T-helper 17 cell (primary cell): ENCODE measurements at places on chromosomes 12 and 14. TPM values are rescaled to one million over a fixed set of nuclear protein-coding genes. Genes with fewer than 3 reads are reported as not detected.

DNA sequence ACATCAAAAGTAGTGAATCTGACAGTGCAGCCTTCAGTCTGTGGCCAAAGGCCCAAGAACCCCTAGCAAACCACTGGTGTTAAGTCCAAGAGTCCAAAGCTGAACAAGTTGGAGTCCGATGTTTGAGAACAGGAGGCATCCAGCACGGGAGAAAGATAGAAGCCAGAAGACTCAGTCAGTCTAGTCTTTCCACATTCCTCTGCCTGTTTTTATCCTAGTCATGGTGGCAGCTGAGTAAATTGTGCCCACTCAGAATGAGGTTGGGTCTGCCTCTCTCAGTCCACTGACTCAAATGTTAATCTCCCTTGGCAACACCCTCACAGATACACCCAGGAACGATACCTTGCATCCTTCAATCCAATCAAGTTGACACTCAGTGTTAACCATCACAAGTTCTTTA lies 1255.4 kb downstream of the LRFN5 start:
- H3K36me3 ChIP-seq = no peaks in the 10 kb centered on the region
- no peaks in the 10 kb centered on the region for H3K4me1 ChIP-seq
- no peak overlapping the region for H3K27ac ChIP-seq
- no peaks in the 10 kb centered on the region for H3K27me3 ChIP-seq
- no peak overlapping the region for H3K4me3 ChIP-seq
- DNase-seq = no peak

SAMD15 gene
- total RNA-seq = 0.32 TPM

DNA sequence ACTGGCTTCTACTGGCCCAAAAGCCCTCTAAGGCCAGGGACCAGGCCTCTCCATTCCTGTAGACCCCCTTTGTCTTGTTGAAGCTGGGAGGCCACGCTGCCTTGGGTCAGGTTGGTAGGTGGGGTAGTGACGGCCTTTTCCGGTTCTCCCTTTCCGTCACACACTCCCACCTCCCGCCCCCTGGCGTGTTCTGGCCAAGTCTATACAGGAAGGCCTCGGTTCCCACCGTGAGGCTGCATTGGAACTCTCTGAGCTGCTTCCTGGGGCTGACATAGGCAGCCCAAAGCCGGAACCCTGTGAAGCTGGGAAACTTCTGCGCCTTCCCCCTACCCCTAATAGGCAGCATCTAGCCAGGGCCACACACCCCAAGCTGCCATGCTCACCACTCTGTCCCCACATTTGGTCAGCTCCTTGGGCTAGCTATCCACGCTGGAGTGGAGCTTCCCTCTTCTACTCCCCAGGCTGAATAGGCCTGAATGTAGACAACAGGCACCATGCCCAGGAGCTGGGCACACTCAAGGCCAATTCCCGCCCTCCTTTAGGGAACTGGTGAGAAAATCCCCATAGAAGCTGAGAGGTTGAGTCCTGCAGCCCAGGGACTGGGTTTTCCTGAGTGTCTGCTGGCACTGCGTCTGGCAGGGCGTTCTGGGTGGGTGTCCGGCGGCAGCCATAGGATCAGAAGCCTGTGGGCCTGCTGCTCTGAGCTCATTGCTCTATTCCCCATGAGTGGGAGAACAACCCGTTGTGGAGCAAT lies 35.7 kb downstream of the RIN3 start:
- H3K4me1 ChIP-seq = peaks cover 19% of the 10 kb centered on the region
- H3K27me3 ChIP-seq = peaks cover 5% of the 10 kb centered on the region
- peaks cover 2% of the 10 kb centered on the region for H3K36me3 ChIP-seq
- no peak overlapping the region for H3K4me3 ChIP-seq
- no peak for DNase-seq
- H3K27ac ChIP-seq = peak overlapping the region; percentile 53

DNA sequence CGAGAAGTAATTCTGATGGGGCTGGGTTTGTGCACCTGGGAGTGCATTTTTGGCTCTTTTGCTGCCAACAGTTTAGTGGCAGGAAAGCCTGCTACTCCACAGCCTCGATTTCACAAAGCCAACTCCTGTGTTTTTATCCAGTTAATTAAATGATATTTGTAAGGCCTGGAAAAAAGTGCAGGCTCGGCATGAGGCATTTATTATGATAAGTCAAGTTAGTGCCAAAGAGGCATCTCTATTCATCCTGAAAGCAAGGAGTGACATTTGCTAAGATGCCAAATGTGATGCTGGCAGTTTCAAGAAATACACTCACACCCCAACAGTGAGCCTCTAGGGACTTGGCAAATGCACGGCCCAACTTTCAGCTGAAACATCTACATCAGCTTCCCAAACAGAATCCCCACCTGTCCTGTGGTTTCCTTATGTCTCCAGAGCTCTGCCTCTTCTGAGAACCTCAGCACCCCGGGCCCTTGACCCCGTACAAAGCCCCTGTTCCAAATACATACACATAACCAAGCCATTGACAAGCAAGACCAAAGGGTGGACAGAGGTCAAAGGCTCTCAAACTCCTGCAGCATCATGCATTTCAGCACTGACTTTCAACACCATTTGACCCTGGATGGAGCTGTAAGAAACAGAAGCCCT lies 955.1 kb upstream of the TMEM132C start:
- no peak for DNase-seq
- H3K4me3 ChIP-seq = no peak overlapping the region
- H3K4me1 ChIP-seq = no peaks in the 10 kb centered on the region
- H3K27ac ChIP-seq = no peak overlapping the region
- H3K36me3 ChIP-seq = peaks cover under 1% of the 10 kb centered on the region

DNA sequence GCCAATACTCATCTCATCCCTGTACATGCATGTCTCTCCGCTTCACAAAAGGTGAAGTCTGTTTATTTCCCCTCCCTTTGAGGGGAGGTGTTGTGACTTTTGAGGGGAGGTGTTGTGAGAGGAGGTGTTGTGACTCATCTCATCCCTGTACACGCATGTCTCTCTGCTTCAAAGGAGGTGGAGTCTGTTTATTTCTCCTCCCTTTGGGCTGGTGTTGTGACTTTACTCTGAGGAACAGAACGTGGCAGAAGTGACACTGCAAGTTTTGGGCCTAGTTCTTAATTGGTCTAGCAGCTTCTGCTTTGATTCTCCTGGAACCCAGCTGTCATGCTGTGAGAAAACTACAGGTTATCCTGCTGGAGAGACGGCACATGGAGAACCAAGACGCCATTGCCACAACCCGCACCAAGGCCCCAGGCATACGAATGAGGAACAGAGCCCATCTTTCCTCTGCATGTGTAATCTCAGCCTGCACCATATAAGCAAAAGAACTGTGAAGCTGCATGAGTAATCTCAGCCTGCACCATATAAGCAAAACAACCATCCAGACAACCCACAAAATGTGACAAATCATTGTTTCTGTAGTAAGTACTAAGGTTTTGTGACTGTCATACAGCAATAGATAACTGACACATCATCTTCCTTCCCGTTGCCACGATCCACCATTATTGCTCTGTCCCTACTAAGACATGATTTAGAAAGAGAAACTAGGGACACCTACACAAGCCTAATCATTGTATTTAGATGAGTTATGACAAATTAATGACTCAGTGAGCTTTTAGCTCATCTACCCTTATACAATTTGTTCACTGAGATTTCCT lies 30.0 kb downstream of the GALNT4 start:
- H3K4me1 ChIP-seq = peaks cover 24% of the 10 kb centered on the region
- no peak overlapping the region for H3K4me3 ChIP-seq
- peaks cover 10% of the 10 kb centered on the region for H3K36me3 ChIP-seq

KRT74 gene
- not detected for total RNA-seq
